Activated CD4-positive, alpha-beta T cell treated with anti-CD3 and anti-CD28 coated beads for 24 hours (primary cell): ENCODE measurements at places on chromosomes 12 and 14.

DNA sequence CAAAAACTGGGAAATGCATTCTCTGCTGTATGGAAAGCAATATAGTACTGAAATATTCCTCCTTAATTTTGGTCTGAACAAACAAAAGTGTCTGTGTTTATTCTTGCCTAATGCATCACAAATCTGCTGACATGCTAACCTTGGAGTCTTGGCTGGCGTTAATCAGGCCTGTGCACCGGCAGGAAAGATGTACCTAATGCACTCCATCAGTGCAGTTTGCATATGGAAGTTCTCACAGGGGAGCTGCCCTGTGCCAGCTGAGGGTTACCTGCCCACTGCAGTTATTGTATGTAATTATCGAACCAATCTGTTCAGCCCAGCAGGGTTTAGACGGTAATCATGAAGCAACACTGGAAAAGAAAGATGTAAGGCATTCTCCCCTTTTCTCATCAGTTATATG, 76.9 kb downstream of the VRK1 start:
- no peak for DNase-seq

DNA sequence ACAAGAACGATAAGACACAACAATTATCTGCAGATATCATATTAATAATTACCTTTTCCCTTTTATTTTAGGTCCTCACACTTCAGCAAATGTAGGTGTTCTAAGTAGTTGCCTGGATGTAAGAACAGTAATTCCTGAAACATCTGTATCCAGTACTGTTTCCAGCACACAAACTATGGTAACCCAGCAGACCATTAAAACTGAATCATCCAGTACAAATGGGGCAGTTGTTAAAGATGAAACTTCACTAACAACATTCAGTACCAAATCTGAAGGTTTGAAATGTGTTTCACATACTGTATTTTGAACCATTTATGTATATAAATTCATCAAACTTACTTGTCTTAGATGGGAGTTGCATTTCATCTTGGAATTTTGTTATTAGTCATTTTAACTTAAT, 31.0 kb downstream of the HCFC2 start:
- no peak for DNase-seq

DNA sequence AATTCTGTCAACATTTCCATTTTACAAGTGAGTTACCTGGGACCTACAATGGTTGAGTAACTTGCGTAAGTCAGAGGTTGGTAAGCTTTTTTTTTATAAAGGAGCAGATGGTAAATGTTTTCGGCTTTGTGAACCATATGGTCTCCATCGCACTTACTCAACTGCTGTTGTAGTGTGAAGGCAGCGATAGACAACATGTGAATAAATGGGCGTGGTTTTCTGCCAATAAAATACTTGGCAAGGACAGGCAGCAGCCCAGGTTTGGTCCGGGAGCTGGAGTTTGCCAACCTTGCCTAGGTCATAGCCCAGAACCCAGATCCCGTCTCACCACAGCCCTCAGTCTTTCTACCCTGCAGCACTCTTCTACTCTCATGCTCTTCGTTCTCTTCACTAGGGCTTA, 6.3 kb downstream of the DDX55 start:
- no peak for DNase-seq

- DNase-seq, result no peak
These were observed 8.1 kb downstream of the MMP14 start for GRCh38 chr14:22844221-22845102.

- no peak for DNase-seq
These were observed 4.1 kb downstream of the RTRAF start for GRCh38 chr14:51993285-51993920.

DNA sequence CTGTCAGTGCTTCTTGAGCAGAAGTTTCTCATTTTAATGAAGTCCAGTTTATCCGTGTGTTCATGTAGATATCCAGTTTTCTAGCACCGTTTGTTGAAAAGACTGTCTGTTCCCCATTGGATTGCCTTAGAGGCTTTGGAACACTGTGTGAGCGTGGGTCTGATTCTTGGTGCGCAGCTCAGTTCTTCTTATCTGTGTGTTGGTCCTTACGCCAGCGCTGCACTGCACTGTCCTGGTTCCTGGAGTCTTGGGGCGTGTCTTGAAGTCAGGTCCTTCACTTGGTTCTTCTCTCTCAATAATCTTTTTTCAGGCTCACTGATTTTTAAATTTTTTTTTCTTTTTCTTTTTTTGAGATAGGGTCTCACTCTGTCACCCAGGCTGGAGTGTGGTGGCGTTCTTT, 25.5 kb downstream of the EP400 start:
- no peak for DNase-seq

GRCh38 chr12:68159681-68160304, at the start of gene IFNG:
IFNG (minus strand) TSS chr12:68159740; CDS start chr12:68159615, 125 bp downstream.
- DNase-seq, result no peak

- DNase-seq, result no peak
These were observed 91.2 kb downstream of the SLC25A21 start for GRCh38 chr14:37081218-37081617.
